ENCODE measurements at places on chromosomes 12 and 14.
A peak's percentile ranks its signal among the peaks of the same experiment; 100 is the strongest.

DNA sequence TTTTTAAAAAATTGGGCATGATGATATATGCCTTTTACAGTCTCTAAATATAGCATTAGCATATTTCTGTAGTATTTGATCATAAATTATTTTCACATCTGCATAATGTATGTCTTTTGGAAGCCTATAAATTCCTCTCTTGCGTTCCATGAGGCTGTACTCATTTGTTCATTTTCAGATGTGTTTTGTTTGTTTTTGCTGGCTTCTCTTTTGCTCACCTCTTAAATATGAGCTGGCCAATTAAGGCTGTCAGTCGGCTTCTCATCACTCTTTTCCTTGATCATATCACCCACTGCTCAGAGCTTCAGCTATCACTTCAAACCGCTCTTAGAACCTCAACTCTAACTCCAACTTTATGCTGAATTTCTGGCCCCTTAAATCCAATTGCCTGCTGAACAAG is 6.6 kb downstream of the TMEM263 start:
- no peak for DNase-seq

DNA sequence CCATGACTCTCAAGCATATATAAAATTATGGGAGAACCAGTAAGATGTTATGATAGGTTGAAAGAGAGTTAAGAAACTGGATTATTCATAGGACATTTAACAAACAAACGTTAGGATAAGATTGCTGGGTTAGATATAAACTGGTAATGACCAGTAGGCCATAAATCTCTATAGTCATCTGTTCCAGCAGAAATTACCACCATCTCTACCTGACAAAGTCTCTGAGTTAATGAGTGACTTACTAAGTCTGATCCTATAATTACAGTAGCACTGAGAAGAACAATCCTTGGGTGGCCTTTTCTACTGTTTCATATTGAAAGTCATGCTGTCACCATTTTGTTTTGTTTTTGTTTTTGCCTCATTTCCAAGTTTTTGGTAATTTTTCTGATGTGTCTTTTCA is 136.9 kb upstream of the CNOT2 start:
- DNase-seq: no peak

DNA sequence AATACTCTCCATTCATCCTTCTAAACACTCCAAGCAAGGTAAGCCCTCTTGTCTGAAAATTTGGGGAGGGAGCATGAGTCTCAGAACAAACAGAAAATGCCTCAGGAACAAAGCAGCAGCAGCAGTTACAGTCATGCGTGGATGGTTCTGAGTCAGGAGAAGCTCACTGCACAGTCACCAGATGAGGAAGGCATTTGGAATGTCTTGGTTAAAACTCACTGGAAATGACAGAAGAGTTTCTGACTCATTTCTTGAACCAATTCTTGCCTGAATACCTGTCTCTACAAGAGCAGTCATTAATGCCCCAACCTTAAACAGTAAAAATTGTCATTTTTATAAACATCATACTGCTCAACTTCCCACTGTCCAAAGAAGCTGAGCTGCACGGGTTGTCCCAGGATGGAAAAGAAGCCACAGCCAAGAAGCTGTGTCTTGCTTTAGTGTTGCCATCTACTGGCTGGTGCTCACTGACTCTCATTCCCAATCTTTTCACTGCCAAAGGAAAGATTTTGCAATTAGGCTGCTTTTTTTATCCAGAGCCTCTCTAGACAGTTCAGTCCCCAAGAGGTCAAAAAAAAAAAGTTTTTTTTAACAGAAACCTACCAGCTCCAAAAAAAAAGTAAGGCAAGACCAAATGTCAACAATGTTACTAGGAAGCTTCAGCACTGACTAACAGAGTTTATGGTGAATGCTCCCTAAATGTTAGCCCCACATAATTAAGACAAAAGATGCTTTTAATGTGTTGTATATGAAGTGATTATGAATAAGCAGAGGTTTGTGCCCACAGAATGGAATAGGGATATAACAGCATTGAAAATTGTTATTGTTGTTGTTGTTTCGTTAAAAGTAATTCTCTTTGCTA is 40.4 kb downstream of the KICS2 start:
- no peak for DNase-seq

- DNase-seq: no peak
Measured at GRCh38 chr12:122866379-122866778, 29.5 kb downstream of the VPS37B start.

- no peak for DNase-seq
Measured at GRCh38 chr12:123705935-123706334, 6.2 kb upstream of the ATP6V0A2 start.

DNA sequence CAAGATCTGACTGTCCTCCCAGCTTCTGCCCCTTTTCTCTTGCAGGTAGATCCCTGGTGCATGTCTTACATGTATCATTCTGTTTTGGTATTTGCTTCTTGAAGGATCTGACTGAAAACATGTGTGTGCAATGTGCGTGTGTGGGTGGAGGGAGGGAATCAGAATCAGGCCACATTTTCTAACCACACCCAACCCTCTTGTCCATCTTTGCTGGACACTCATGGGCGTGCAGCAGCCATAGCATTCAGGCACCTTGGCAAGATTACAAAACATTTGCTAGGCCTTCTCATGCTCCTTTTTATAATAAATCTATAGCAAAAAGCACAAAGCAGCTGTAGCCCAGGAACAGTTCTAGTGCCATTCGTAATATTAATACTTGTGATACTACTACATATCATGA is 233.6 kb upstream of the E2F7 start:
- no peak for DNase-seq

DNA sequence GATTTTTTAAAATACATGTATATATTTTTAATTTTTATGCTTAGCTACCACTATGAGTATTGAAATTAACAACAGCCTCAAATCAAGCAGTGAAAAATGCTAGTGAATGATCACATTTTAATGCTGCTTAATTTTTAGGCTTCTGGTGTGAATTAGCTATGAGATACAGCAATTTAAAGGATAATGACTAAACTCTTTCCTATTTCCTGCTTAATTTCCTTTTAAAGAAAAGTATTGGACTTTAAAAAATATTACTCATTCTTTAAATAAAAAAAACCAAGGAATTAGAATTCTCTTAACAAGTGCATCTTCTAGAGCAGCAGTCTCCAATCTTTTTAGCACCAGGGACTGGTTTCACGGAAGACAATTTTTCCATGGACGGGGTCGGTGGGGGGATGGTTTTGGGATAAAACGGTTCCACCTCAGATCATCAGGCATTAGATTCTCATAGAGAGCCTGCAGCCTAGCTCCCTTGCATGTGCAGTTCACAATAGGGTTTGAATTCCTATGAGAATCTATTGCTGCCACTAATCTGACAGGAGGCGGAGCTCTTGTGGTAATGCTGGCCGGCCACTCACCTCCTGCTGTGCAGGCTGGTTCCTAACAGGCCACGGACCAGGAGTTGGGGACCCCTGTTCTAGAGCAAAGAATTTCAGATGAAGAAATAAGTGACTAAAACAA is 18.6 kb upstream of the NTN4 start:
- no peak for DNase-seq

DNA sequence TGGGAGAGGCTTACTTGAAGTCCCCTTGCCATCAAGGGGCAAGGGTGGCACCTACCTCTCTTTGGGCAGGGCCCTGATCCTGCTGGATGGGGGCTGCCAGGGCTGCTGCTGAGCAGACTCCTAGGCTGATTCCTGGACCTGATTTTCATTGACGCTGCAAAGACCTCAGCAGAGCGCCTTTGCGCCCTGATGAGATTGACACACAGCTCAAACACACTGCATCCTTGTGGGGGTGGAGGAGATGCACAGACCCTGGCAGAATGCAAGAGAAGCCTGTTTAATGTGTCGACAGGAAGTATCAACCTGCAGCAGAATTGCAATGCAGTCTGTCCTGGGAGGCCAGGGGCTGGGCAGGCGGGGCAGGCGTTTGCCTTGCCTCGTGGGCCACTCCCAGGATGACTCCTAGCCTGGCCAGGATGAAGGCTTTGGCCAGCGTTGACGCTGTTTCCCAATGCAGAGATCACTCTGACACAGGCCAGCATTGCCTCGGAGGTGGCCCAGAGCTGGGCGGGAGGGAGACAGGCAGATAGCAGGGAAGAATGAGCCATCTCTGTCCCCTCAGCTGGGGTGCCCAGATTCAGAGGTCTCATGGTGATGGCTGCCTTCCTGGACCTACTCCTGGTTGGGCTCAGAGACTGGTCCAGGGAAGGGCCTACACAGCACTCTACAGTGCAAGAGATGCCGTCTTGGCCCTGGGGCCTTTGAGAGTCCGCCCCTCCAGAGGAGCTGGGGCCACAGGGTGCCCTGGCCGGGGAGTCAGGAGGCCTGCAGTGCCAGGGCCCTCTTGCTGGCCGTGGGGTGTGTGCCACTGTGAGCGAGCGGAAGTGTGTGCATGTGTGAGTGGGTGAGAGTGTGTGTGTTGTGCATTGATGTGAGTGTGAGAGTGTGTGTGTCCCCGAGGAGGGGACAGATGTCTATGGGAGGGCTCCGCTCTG is 108.3 kb downstream of the KIF26A start:
- no peak for DNase-seq

DNA sequence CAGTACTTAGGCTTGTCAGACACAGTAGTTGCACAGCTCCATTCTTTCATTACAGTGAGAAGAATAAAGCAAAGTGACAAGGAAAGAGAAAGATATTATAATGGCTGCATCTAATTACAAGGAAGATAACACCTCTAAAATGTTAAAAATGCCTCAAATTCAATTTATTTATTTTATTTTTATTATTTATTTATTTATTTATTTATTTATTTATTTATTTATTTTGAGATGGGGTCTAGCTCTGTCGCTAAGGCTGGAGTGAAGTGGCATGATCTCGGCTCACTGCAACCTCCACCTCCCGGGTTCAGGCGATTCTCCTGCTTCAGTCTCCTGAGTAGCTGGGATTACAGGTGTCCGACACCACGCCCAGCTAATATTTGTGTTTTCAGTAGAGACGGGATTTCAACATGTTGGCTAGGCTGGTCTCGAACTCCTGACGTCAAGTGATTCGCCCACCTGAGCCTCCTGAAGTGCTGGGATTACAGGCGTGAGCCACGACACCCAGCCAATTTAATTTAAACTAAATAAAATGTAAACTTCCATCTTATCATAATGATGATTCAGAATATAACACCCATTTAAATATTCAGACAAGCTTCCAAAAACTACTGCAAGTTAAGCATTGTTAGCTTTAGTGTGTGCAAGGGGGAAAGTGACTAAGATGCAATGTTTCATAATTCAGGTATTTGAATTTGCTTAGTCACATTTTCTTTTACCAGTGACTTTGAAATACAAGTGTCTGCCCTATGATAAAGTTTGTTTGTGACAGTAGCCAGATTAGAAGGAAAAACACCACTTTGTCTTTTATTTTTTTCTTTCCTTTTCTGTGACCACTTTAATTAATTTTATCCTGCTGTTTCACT is 2.4 kb upstream of the CFAP54 start:
- DNase-seq: no peak

- no peak for DNase-seq
Measured at GRCh38 chr12:123114304-123115083, 36.4 kb downstream of the PITPNM2 start.

DNA sequence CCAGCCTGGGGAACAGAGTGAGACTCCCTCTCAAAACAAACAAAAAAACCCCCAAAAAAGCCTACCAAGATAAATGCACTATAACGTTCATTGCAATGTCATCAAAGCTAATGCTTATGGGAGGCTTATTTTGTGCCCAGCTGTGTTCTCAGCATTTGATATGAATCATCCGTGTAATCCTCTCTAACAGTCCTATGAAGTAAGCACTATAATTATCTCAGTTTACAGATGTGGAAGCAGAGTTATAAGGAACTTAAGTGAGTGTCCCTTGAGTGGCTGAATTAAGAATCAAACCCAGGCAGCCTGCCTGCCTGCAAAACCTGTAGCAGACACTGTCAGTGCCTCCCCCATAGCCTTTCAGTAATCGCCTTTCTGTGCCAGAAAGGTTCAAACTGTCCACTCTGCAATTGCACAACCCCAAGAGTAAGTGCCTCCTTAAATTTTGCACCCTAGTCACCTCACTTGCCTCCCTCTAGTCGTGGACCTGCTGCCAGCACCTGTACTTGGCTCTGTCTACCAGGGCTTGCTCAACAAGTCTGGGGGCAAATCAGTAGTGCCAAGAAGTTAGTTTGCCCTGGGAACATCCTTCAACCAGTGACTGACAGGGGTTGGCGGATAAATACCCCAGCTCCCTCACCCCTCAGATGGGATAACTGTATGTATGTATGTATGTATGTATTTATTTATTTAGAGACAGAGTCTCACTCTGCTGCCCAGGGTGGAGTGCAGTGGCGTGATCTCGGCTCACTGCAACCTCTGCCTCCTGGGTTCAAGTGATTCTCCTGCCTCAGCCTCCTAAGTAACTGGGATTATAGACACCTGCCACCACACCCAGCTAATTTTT is 23.8 kb upstream of the PPP1CC start:
- DNase-seq: no peak

GRCh38 chr14:42719391-42719790 is 1112.7 kb downstream of the LRFN5 start:
- no peak for DNase-seq

DNA sequence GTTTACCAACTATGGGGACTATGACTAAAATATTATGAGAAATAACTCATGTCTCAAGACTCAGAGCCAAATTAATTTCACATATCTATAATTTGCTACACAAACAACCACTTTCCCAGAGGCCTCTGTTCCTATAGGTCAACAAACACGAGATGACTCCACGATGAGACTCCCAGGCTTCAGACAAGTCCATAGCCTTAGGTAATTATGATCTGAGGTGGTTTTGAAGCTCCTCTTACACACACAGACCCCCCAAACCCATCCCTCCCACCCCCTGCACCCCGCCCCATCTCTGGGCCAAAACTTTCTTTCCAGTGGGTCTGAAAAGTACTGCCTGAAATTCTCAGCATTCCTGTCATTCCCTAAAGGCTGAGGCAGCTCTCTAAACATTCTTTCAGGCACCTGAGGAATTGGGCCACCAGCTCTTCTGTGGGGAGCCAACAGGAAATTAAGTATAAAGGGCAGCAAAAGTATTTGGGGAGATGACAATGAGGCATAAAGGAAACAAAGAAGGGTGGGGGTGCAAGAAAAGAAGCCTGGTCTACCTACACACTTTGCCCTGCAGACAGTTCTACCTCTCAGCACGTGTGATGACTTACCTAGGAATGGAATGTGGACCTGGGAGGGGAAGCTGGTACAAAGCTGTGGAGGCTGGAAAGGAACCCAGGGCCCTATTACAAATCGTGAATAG is 143.6 kb downstream of the PAWR start:
- DNase-seq: no peak

DNA sequence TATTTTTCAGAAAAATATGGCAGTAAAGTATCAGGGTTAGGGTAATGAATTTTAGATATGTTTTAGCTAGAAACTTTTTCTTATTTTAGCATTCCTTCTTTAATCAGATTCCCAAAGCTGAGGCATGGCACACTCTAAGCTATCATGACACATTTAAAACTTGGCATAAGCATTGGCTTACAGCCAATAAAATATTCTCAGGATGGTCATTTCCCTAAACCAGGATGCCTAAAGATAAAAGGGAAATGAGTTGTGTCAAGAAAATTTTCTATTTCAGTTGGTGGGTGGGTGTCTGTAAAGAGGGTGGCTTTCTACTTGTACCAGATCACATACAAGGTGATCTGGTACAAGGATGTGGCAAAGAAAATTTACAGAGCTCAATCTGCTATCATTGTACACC is 47.8 kb downstream of the PEBP1 start:
- DNase-seq: no peak

GRCh38 chr14:62053188-62053587 is 291.0 kb downstream of the SNAPC1 start:
- no peak for DNase-seq

- peak; percentile 81 for DNase-seq
Measured at GRCh38 chr14:49861699-49862088, 9.1 kb upstream of the NEMF start.

Data from CD4-positive, alpha-beta T cell treated with Interleukin-17A for 1 hour (primary cell).